ENCODE measurements at places on chromosomes 2 and 18.
A peak's percentile ranks its signal among the peaks of the same experiment; 100 is the strongest.

- DNase-seq: no peak
Observed at GRCh38 chr18:64149916-64150438, 1.1 kb upstream of the LINC00305 start.

GRCh38 chr2:111897924-111898702, at the start of gene MERTK:
MERTK (plus strand) TSS chr2:111898607; CDS start chr2:111898736, 129 bp downstream.
- peak; percentile 69 for DNase-seq

GRCh38 chr2:236579048-236579745, 9.6 kb downstream of the ACKR3 start:
- no peak for DNase-seq

- DNase-seq: no peak
Observed at GRCh38 chr2:137049518-137049917, 284.2 kb downstream of the THSD7B start.

- DNase-seq: no peak
Observed at GRCh38 chr2:209673811-209674210, 97.8 kb upstream of the UNC80 start.

GRCh38 chr2:100880730-100881129, 60.8 kb downstream of the NPAS2 start:
- DNase-seq: no peak

DNA sequence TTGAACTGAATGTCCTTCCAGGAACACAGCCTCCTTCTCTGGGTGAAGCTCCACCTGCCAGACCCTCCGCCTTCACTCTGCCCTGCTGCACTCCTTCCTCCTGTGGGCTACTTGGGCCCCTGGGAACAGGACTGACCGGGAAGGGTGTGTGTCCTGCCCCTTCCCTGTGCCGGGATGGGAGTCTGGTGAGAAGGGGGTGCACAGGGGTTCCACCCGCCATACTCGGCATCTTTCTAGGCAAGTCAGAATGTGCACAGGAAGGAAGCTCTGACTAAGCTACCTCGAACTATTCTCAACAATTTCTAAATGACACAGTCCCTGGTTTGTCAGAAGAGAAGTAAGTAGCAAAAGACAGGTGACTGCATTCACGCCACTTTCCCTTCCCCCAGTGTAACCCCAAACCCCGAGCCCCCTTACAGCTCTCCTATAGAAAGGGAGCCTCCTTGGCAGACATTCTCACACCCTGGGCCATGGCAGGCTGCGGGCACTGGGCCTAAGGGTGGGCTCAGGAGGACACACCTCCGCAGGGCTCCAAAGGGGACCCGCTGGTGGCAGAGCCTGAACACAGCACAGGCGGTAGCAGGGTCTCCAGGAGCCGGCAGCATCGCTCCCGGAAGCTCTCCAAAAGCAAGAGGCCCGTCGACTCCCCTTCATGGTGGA, 184.1 kb downstream of the HDAC4 start:
- no peak for DNase-seq

DNA sequence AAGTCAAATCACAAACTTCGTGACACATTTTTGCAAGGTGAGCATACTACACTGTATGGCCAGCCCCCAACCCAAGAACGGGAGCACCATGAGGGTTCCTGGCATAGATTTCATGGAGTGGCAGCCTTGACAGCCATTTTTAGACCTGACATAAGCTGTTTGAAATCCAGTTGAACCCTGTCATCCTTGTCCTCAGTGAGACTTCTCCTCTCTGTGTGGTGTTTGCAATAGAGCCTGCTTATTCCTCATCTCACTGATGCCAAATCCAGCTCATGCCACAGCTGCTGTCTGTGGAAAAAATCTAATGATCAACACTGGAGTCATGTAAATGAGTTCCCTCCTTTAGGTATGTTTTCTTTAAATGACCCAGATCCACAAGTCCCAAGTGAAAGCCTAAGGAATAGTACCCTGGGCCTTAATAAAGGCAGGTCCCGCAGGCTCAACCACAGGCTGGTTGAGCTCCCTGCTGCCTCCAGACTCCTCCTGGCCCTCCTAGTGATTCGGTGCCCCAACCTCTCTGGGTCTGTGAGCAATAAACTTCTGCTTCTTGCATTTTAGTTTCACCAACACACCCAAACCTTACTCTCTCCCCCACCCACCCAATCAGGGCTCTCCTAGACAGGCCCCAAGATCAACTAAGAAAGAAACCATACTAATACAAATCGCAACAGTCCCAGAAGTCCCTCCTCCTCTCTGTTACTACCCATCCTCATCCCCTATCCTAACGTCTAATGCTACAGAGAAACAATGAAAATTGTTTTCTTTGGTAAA, 8.4 kb upstream of the CREG2 start:
- no peak for DNase-seq

DNA sequence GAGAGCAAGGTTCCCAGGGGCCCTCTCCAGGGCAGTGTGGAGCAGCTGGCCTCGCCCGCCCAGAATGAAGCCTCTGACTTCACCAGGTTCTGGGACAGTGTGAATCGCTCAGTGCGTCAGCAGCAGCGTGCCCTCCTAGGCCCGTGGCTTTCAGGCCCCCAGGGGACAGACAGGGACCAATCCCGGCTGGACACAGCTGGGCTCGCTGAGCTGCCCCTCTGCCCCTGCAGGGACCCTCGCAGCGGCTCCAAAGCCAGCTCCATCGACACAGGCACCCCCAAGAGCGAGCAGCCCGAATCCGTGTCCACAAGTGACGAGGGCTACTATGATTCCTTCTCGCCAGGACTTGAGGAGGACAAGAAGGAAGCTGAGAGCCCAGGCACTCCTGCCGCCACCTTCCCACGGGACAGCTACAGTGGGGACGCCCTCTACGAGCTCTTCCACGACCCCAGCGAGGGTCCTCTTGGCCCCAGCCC, 7.6 kb downstream of the AMER3 start:
- no peak for DNase-seq

DNA sequence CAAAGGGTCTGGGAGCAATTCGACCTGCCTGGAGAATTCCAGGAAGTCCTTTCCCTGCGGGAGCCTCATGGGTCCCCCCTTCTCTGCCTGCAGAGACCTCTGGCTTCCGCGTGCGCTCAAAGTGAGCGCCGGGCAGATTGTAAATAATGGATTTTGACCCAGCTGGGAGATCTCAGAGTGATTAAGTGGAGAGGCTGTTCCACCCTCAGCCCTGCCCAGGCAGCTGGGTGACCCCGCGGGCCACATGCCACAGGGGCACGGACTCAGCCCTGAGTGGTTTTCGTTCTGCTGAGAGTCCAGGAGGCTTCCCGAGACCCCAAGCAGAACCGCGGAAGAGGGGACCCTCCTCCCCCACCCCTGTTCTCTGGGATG, 1.2 kb downstream of the KCNG2 start:
- DNase-seq: no peak

DNA sequence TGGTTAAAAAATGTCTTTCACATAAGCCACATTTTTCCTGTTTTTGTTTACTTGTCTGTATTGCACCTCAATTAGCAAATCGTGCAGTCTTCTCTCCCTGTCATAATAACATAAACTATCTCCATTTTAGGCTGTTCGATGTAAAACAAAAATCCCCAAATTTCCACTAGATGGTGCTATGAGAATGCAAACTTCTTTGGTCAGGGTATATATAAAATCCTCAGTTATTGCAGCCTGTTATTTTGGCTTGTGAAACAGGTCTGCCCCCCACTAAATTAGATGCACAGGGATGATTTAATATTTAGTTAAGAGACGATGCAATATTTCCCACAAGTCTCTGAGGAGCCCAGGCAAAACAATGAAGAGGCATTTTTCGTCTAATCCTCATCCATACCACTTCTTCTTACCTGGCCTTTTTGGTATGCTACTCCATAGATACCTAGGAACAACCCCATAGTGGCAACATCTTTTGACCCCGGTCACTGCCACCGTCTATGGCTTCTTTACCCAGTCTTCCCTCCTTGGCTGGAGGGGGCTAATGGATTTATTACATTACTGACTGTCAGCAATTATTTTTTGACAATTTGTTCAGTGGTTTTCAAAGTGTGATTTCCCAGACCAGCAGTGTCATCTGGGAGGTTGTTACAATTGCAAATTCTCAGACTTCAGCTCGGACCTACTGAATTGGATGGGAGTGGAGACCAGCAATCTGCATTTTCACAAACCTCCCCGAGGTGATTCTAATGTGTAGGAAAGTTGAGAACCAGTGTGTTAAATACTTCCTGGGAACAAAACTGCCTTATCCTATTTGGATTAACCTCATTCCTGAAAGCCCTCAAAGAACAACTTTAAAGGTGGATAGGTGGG, 117.4 kb upstream of the CWC22 start:
- no peak for DNase-seq

- no peak for DNase-seq
Observed at GRCh38 chr2:99476629-99477028, 13.2 kb downstream of the REV1 start.

DNA sequence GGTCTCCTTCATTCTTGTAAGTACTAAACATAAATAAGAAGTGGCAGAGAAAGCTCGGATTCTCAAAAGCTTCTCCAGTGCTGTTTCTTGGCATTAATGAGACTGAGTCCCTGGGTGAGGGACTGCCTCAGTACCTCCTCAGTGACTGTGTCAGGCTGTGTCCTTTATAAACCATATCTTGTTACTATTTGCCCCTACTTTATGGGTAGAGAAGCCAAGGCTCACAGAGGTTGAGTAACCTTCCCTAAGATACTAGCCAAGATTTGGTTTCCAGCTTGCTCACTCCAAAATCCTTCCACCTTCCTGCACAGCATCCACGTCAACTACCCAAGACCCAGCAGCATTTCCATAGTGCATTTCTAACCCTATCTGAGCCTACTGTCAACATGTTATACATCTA, 55.6 kb downstream of the THUMPD2 start:
- DNase-seq: no peak

- DNase-seq: no peak
Observed at GRCh38 chr2:8346706-8347430, 335.0 kb upstream of the ID2 start.

- no peak for DNase-seq
Observed at GRCh38 chr2:60890393-60890707, 9.0 kb downstream of the REL start.

- DNase-seq: no peak
Observed at GRCh38 chr18:47990981-47991380, 60.5 kb upstream of the SMAD2 start.

GRCh38 chr2:160910681-160911080, 249.5 kb upstream of the TANK start:
- no peak for DNase-seq

DNA sequence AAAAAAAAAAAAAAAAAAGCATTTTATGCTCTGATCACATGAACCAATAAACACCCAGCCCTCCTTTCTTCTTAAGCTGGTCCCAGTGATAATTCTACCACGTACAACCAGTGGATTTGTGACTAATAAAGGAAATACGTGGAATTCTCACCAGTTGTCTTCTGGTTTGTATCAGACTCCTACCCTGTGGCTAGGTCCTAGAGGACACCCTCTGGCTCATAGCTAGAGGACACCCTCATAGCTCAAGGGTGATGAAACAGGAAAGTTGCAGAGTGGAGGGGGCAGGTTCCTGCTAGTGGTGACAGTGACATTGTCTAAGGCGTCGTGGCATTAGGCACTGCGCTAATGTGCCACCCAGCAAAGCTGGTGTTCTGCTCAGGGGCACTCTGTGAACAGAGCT, 167.8 kb downstream of the BCL11A start:
- DNase-seq: no peak

DNA sequence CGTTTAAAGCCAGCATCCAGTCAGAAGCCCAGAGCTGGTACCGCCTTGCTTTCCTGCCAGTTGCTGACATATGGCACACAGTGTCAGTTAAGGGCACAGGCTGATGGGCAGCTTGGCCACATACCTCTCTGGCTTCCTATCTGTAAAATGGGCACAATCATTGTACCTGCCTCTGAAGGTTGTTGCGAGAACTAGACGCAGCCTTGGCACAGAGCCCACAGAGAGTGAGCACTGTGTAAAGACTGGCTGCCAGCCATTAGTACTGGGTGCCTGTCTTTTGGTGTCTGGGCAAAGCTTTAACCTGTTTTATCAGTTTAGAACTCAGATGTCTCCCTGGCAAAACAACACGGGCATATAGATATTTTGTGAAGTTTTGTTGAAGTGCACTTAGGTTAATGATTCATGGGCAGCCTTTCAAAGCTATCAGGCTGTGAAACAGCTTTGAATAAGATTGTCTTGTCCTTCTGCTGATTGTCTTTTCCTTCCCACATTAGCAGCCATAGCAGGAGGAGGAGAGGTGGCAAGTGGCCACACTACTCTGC, 269.5 kb downstream of the NEDD4L start:
- DNase-seq: no peak

DNA sequence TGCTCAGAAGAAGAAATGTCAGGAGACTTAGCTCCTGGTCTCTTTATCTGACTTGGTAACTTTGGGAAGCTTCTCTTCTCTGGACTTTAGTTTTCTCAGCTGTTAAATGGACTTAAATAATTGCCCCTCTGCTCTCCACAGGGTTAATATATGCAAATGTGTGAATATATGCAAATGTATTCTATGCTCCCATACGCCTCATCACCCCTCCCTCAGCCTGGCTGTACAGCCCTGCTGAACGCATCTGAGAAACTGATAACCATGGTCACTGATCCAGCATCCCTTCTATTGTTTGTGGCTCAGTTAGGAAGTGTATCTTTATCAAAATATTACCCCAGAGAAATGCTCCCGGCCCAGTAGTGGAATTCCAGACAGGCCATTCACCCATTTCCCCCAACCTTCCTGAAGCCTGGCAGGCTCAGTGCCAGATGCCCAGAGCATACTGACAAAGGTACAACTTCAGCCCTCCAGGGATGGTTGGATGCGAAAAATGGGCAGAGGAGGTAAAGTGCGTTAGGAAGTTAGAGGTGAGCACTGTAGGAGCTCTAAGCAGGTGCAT, 103.4 kb downstream of the DYSF start:
- no peak for DNase-seq

GRCh38 chr2:54490863-54491262, 34.7 kb downstream of the SPTBN1 start:
- no peak for DNase-seq

- DNase-seq: no peak
Observed at GRCh38 chr2:39550701-39551285, 113.7 kb upstream of the MAP4K3 start.

DNA sequence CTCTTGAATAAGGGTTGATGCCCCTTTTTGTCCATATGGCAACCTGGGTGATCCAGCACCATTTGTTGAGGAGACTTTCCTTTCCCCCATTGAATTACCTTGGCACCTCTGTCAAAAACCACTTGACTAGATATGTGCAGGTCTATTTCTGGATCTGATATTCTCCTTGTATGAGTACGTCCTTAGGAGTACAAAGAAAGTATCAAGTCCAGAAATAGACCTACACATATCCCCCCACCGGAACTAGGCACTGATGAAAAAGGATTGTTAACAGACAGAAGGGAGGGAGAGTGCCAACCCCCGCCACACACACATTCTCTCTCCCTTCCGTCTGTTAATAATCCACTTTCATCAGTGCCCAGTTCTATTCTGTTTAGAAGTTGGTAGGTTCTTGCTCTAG, 225.0 kb downstream of the TMEM163 start:
- DNase-seq: no peak

DNA sequence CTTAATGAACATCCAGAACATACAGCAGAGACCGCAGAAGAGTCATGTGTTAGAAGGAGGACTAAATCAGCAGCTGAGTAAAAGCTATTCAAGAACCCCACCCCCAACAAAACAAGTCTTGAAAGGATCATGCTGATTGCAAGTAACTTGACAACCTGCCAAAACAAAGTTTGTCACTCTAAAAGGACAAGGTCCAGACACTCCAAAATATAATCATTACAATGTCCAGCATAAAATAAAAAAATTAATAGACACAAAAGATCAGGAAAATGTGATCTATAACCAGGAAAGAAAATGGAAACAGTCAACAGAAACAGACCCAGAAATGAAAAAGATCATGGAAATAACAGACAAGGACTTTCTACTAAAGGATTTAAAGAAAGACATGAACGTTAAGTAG, 28.5 kb downstream of the CCDC88A start:
- DNase-seq: no peak

- DNase-seq: no peak
Observed at GRCh38 chr18:48030616-48031480, 100.4 kb upstream of the SMAD2 start.

All from caudate nucleus (tissue), 63 donors.